ENCODE measurements at places on chromosomes 16 and 17.

DNA sequence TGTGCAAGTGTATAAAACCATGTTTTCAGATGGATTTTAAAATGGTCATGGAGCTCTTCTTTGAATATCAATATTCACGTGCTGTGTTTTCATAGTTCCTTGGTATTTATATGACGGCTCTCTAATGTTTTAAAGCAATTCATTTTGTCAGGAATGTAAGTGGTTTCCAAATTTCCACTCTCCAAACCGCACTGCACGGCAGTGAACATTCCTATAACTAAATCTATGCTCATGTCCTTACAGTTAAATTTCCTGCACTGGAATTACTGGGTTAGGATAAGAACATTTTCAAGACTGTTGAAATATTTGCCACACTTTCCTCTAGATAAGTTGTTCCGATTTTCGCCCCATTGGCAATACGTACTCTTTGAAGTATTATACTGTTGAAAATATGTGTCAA, 398.9 kb downstream of the PMP22 start:
- no peak overlapping the region for H3K4me3 ChIP-seq
- peaks cover 1% of the 10 kb centered on the region for H3K27me3 ChIP-seq
- no peaks in the 10 kb centered on the region for H3K36me3 ChIP-seq

GRCh38 chr17:30021708-30022317, 80.4 kb downstream of the EFCAB5 start:
- H3K4me1 ChIP-seq, result no peaks in the 10 kb centered on the region
- DNase-seq, result no peak
- H3K36me3 ChIP-seq, result no peaks in the 10 kb centered on the region
- H3K4me3 ChIP-seq, result no peak overlapping the region
- peaks cover 3% of the 10 kb centered on the region for H3K27me3 ChIP-seq

- H3K27me3 ChIP-seq, result peaks cover 12% of the 10 kb centered on the region
- peaks cover 1% of the 10 kb centered on the region for H3K36me3 ChIP-seq
- no peak overlapping the region for H3K4me3 ChIP-seq
- H3K27ac ChIP-seq, result no peak overlapping the region
- no peak for DNase-seq
- H3K4me1 ChIP-seq, result no peaks in the 10 kb centered on the region
Observed at GRCh38 chr17:57213180-57213825, 43.0 kb upstream of the MSI2 start.

GRCh38 chr17:79104898-79105600, 30.4 kb downstream of the ENGASE start:
- no peak overlapping the region for H3K4me3 ChIP-seq
- H3K36me3 ChIP-seq, result no peaks in the 10 kb centered on the region
- H3K4me1 ChIP-seq, result peaks cover 2% of the 10 kb centered on the region
- H3K27me3 ChIP-seq, result peaks cover 18% of the 10 kb centered on the region

- peaks cover 39% of the 10 kb centered on the region for H3K4me1 ChIP-seq
- no peaks in the 10 kb centered on the region for H3K27me3 ChIP-seq
- H3K4me3 ChIP-seq, result peak within 1 kb of the TSS; percentile 98
- DNase-seq, result peak; percentile 81
Observed at GRCh38 chr17:39863918-39864746, at the start of gene IKZF3. TSS of gene IKZF3 (minus strand) at chr17:39864312. CDS start at chr17:39864126, 186 bp downstream.

All from memory B cell (primary cell).